ENCODE measurements at places on chromosomes 2 and 18.
A peak's percentile ranks its signal among the peaks of the same experiment; 100 is the strongest.

GRCh38 chr18:23652232-23652631 is 10.5 kb downstream of the ANKRD29 start:
- no peak for DNase-seq

DNA sequence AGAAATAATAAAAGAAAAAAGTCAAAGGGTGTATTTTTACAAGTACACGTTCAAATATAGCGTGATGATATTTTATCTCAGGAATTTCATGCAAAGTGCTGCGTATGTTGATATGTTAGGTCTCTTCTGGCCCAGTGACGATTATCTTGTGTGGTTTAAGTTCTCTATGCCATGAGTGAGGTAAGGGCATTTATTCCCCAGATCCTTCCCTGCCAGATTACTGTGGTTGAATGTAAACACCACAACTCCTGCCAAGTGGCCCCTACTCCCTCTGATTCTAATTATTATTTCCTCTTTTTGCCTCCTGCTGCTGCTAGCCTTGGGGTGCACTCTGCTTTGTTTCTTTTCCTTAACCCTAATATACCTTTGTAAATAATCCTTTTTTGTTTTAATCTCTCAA is 12.2 kb downstream of the SCN2A start:
- DNase-seq, result no peak

DNA sequence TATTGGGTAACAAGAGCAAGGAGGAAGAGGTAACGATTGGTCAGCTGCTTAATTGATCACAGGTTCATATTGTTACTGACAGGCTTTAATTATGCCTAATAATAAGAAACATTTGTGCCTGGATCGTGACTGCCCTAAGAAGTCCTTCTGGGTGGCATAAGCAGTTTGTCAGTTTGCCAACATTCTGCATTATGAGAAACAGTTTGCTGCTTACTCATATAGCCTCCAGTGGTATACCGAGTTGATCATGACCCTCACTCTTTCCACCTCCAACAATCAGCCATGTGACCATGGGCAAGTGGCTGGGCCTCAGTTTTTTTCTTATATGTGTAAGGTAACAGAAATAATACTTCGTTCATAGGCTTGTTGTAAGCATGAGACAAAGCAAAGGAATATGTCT is 96.6 kb upstream of the CABLES1 start:
- no peak for DNase-seq

DNA sequence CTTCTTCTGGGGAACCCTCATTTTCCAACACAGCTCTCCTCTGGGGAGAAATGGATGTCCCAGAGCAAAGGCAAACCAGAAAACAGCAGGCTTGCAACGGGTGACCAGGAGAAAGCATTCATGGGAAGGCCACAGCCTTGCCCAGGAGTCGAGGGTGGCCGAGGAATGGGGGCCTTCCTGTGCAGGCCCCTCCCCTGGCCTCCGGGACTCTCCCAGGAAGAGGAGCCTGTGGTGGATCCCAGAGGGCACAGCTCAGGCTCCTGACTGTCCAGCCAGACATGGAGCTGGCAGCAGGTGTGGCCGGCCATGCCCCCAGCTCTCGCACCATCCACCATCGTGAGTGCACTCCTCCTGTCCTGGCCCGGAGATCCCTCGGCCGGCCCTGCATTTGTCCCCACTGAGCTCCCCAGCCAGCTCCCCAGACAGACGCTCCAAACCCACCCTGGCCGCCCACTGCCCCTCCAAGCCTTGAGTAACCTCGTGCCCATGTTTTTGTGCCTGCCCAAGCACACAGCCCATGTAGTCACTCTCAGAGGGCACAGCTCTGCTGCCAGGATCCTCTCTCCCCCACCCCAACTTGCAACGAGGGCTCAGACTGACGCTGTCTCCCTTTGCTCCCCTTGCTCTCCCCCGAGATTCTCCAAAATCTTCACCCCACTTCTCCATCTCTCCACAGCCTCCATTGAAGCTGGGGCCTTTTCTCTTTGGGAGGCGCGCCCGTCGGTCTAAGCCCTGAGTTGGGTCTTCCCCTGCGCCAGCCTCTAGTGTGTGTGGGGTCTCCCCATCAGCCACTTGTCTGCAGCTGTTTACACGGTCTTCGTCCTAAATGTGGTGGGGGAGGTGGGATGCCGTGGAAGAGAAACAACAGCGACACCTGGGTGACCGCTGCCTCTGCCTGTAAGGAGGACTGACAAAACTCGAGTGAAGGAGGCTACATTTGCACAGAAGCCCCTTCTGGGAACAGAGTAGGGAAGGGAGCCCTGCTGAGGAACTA is 9.8 kb downstream of the PRLH start:
- no peak for DNase-seq

DNA sequence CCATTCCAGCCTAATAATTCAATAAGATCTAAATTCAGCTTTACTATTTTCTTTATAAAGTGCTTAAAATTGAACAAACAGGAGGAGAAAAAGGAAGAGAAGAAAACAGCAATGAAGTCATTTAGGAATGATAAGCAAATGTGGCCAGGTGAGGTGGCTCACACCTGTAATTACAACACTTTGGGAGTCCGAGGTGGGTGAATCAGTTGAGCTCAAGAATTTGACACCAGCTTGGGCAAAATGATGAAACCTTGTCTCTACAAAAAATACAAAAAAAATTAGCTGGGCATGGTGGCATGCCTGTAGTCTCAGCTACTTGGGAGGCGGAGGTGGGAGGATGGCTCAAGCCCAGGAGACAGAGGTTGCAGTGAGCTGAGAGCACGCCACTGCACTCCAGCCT is 129.0 kb downstream of the CAMKMT start:
- no peak for DNase-seq

- peak; percentile 45 for DNase-seq
These were observed 515 bp downstream of the TSHZ1 start for GRCh38 chr18:75211002-75211621.

- peak; percentile 17 for DNase-seq
These were observed 33.0 kb upstream of the DLX1 start for GRCh38 chr2:172052000-172052983.

GRCh38 chr2:107411267-107411666 is 415.4 kb upstream of the RGPD4 start:
- no peak for DNase-seq

DNA sequence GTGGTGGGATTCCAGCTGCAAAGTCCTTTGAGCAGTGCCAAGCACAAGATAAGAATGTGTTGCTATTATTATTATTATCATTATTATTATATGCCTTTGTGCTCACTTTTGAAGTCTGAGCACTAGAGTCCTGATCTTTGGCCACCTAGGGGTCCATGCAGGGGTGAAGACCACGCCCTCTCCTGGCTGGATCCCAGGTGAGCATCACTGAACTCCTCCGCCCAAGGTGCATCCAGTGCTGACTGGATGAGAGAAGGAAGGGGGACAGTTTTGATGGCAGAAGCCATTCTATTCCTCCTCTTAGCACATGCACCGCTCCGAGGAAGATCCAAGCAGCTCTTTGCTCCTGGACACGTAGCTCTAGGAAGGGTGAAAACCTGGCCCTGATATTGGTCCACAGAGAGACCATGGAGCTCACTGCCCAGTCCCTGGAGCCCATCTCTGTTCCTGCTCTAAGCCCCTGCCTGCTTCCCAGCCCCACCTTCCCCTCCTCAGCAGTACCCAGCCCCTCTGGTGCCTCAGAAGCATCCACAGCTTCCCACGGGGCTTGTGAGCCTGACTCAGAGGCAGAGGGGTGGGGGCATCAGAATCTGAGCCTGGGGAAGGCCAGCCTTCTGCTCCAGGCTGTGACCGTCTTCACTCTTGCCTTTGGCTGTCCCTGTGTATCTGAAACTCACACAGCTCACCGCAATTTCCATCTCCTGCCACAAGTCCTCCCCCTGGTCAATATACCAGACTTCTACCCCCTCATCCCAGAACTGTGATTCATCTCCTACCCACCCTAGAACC is 45.4 kb downstream of the MCFD2 start:
- no peak for DNase-seq

DNA sequence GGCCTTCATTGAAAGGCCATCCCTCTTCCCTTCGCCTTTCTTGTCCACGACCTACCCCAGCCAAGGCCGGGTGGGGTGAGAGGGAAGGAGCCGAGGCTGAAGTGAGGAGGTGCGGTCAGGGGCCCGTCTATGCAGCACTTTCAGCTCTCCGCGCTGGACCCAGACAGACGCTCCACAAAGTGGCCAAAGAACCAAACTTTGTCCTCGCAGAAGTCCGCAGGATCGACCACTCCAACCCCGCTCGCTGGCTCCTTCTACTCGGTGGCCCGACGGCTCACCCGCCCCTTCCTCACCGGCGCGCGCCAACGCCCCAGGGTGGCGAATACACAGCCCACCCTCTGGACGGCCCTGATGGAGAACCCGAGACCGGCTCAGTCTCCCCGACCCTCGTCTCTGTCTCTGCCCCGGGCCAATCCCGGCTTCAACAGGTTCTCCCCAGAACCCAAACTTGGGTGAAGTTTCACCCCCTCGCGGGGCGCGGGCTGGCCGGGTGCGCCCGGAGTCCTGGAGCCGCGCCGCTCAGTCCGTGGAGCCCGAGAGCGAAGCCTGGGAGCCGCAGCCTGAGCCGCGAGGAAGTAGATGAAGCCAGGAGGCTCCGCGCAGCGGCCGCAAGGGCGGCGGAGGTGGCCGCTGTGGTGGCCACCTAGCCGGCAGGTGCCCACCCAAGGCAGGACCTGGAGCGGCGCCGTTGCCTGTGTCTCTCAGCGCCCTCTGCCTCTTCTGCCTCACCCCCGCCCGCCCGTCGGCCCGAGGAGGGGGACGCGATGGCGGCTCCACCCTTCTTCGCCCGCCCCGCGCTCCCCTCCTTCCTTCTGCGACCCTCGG is 26.7 kb upstream of the ALPP start:
- no peak for DNase-seq

- DNase-seq, result no peak
These were observed 109.8 kb downstream of the FSHR start for GRCh38 chr2:49044350-49045079.

DNA sequence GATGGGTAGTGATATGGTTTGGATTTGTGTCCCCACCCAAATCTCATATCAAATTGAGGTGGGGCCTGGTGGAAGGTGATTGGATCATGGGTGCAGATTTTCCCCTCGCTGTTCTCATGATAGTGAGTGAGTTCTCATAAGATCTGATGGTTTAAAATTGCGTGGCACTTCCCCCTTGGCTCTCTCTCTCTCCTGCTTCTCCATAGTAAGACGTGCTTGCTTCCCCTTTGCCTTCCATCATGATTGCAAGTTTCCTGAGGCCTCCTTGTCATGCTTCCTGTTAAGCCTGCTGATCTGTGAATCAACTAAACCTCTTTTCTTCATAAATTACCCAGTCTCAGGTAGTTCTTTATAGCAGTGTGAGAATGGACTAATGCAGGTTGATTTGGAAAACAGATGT is 223.2 kb upstream of the APCDD1 start:
- DNase-seq, result no peak

DNA sequence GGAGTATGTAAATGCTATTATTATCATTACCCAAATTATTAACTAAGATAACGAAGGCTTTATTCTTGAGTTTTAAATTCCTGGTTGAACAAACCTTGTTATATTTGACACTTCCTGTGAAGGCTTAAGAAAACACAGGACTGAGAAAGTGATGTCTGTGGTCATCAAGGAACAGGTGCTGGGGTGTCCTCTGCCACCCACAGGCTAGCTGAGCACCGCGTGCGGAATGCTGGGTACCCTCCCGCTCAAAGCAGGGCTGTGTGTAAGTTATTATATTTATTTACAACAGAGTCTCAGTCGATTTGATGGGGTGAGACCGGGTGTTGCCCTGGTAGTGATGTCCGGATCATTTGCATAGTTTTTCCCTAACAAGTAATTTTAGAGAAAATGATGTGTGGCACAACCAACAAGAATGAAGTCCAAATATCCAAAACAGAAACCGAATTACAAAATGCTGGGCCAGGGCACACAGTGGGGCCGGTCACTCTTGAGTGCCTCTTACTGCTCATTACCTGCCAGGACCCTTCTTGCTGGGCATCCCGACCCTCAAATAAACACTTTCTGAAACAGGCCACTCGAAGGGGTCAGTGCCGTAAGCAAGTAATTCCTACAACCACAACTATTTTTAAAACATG is 49.2 kb downstream of the TMEM18 start:
- no peak for DNase-seq

DNA sequence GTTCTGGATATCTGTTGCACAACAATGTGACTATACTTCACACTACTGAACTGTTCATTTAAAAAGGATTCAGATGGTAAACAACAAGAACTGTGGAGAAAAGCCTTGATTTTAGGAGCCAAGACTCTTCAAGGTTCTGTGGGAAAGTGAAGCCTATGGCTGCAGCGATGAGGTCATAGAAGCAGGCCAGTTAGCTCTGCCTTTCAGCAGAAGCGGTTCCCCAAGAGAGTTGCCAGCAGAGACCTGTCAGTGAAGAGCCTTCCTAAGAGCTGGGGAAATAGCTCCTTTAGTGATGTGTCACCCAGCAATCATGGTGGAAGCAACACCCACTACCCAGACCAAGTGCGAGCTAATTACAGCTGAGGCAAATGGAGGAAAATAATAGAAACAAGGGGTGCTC is 346.5 kb upstream of the ETAA1 start:
- DNase-seq, result peak; percentile 4

DNA sequence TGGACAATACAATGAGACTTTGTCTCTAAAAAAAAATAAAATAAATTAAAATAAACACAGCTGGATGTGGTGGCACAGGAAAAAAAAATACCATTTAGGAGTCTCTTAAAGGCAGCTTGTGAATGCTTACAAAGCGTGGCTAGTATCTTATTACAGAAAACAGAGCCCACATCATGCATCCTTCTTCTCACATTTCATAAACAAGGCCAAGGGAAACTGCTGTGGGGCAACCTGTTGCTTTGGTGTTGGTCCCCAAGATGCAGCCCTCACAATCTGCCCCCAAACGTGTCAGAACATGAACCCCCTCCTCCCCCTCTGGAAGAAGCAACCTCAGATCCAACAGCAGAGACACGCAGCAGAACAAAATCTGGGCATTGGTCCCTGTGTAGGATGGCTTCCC is 2.6 kb downstream of the SLC14A1 start:
- no peak for DNase-seq

DNA sequence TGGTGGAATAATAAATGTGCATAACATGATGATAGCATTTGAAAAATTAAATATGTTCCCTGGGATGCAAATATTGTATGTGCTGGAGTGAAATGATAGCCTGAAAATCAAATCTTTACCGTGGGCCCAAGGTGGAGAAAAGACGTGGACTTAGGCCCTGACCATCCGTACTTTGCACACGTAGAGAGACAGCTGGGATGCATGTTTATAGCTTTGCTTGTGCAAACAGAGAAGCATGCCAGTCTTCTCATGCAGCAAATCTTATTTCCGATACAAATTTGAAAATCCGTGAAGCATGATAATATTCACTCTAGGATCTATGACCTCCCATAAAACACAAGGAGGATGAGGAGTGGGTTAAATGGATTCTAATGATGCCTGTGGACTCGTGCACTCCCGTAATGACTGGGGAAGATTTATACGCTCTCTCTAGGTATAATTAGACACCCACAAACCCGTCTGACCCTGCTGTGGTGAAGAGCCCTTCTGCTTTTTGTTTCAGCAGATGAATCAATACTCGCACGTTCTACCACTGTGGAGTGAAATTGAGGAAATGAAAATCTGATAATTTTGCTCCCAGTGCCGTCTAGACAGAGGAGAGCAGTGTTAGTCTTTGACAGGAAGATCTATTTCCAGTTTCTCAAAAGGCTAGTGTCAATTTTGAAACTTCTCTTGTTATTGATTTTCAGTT is 810.3 kb upstream of the SALL3 start:
- no peak for DNase-seq
